ENCODE measurements at places on chromosomes 13 and 19. TPM values are rescaled to one million over a fixed set of nuclear protein-coding genes. Genes with fewer than 3 reads are reported as not detected.

DNA sequence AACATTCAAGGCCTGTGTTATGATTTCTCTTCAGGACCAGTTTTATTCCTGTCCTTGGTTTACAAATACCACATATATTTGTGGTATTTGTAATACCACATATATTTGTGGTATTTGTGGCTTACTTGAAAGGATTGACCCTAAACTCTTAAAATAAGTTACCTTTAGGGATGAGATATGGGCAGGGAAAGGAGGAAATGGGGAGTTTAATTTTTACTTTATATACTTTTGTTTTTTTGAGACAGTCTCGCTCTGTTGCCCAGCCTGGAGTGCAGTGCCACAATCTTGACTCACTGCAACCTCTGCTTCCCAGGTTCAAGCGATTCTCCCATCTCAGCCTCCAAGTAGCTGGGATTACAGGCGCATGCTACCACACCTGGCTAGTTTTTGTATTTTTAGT is 2.3 kb upstream of the TGDS start:
- DNase-seq: no peak

- no peak for DNase-seq
Observed at GRCh38 chr13:100363874-100364273, 224.7 kb downstream of the GGACT start.

DNA sequence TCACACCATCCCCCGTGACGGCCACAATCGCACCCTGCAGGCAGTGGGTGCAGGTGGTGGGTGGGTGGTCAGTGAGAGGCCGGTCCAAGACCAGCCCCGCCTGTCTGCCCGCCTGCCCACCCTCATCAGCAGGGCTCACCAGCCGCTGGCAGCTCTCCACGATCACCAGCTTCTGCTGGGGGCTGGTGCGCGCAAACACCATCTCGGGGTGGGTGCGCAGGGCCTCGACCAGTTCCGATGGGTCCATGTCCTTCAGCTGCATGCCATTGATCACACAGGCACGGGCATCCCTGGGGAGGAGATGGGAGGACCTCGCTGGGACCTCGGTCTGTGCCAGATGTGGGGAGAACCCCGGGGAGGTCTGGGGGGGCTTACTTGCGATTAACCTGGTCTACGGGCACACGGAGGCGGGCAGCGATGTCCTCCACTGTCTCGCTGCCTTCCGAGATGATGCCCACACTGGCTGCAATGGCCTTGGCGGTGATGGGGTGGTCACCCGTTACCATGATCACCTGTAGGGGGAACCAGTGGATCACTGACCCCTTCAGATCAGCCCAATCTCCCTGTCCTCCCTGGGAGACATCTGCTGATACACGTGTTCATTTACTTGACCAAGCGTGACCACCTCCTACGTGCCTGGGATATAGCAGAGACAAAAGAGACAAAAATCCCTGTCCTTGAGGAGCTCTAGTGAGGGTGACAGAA is 8.0 kb downstream of the ATP4A start:
- DNase-seq: no peak

GRCh38 chr13:46168341-46168740 is 13.6 kb downstream of the LCP1 start:
- no peak for DNase-seq

DNA sequence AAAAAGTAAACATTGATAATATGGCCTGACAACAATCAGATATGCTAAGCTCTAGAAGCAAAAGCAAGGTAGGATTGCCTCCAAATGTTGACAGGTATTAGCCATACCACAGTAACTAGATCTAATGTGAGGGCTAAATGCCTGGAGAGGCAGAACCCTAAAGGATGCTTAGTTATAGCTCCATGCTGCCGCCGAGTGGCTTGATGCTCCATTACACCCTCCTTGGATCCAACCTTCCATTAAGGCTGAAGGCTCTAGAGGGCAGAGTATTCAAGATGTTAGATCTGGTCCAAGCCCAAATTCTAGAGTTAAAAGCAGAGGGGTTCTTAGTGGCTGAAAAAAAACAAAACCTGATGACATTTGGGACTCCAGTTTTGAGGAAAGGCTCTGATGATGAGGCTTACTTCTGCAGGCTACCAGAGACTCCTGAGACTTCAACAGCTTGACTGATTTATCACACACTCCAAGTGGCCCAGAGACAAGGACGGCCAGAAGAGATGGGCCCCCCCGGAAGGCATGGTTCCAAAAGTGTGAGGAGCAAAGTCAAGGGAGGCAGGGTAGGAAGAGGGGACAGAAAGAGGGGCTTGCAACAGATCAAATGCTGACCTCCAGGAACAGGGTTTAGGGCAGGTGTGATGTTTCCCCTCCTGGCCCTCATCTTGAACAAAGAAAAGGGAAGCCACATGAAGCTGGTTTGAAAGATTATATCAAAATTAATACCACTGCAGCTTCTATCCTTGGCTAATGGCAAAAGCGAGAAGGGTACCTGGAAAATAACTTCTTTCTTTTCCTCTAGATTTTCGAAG is 21.9 kb upstream of the CPB2 start:
- DNase-seq: peak; percentile 54

GRCh38 chr13:50016444-50016843 is 1.2 kb downstream of the KCNRG start:
- DNase-seq: no peak

- DNase-seq: no peak
Observed at GRCh38 chr13:84870190-84870589, 929.0 kb downstream of the SLITRK6 start.

DNA sequence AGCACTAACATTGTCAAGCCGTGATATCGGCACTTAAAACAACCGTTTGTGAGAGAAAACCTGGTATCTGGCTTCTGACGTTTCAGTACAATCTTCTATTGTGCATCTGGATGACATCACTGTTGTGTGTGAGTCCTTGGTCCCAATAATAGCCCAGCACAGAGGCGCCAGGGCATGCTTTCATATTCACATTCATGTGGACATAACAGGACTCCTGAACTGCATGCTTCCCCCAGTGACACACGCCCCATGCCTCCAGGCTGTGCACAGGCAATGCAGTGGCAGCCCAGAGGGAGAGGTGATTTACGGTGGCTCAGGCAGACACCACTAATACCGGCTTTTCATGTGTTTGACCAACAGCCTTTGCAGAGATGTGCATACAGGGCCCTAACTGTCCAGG is 58.1 kb downstream of the MRPL57 start:
- no peak for DNase-seq

- no peak for DNase-seq
Observed at GRCh38 chr13:111900390-111901131, 166.4 kb upstream of the SOX1 start.

GRCh38 chr13:58598241-58598640 is 966.7 kb downstream of the PCDH17 start:
- DNase-seq: no peak

DNA sequence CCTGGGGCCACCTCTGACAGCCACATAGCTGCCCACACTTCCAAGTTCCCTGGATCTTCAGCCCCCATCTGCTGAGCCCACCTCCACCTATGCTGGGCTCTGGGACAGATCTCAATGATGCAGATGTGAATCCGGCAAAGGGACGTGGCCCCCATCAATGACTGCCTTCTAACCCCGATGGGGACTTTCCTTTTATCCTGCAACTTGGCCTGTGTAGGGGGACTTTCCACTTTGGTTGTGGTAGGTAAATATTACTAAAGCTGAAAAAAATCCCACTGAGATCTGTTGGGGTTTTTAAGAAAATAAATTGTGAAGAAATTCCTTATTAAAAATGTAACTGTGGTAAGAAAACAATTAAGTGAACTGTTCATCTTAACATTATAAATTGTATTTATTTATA is 20.8 kb upstream of the ASPDH start:
- no peak for DNase-seq

DNA sequence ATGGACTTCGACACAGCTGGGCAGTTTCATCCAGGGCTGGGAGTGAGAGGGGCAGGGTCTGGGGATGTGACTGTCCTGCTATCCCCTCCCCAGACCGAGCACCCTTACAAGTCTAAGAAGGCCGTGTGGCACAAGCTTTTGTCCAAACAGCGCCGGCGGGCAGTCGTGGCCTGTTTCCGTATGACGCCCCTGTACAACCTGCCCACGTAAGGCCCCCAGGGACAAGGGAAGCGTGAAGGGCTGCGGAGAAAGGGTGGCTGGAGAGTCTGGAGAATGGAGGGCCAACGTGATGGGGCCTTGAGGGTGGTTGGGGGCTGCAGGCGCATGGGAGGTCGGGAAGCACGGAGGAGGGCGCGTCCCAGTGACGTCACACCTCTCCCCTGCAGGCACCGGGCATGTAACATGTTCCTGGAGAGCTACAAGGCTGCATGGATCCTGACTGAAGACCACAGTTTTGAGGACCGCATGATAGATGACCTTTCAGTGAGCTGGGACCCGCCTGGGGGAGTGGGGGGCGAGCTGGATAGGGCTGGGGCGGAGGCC is 89.5 kb downstream of the MAP4K1 start:
- DNase-seq: no peak

DNA sequence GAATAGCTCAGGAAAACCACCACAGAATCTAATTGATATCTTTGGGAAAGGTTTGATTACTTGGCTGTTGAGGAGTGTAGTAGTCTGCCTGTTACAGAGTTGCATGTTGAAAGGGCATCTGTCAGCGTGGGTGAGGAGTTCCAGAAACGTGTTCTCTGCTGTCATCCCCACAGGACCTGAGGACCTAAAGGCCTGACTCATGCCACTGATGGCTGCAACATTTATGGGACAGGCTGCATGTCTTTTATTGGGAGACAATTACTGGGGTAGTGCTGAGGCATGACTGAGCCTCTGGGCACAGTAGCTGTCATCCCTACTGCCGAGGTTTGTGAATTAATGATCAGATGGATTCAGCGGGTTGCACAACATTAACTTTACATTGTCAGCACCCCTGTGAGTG is 525.9 kb downstream of the GPC6 start:
- no peak for DNase-seq

DNA sequence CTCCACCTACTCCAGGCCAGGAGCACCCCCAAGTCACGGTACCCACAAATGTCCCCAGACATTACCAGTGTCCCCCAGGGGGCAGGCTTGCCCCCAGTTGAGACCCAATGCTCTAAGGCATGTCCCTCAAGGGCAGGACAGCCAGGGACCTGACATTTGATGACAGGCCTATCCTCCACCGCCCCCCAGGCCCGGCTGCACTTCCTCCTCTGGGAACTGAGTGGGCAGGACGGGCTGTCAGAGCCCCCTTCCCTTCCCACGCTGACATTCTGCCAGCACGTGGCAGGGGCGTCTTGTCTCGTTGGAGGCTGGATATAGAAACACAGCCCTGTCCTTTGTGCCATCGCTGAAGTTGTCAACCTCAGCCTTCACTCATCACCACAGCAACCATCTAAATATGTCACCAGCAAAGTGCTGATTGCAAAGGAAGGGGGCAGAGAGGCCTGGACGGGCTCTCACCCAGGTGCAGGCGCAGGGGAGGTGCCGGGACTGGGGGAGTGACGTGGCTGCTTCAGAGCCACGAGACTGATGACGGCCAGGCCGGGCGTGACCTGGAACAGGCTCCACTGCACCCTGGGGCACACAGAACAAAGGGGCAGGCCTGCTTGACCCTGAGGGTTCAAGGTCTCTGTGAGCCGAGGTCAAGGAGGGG is 38.4 kb downstream of the GNG7 start:
- DNase-seq: no peak

GRCh38 chr13:52061587-52061986 is 37.1 kb downstream of the UTP14C start:
- no peak for DNase-seq

DNA sequence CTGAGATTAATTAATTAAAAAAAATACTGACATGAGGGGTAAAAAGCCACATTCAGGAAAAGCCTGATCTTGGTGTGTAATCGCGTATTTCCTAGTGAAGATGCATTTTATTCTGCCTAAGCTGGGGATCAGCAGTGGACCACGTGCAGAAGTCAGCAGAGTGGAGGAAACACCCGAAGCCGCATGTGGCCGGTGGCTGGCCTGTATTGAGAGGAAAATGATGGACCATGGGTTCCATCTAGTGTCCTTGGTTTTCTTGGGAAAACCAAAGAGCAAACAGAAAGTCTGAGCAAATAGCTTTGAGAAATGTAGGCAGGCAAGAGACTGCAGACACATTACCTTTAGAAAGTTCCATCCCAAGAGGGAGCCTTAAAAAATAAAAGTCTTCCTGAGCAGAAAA is 23.7 kb upstream of the SHISA2 start:
- no peak for DNase-seq

GRCh38 chr19:49151267-49152118 is 3.7 kb downstream of the HRC start:
- DNase-seq: peak; percentile 26

GRCh38 chr13:32002873-32003272 is 28.7 kb upstream of the FRY start:
- DNase-seq: no peak

- DNase-seq: peak; percentile 40
Observed at GRCh38 chr19:18340990-18341868, 831 bp downstream of the PGPEP1 start.

DNA sequence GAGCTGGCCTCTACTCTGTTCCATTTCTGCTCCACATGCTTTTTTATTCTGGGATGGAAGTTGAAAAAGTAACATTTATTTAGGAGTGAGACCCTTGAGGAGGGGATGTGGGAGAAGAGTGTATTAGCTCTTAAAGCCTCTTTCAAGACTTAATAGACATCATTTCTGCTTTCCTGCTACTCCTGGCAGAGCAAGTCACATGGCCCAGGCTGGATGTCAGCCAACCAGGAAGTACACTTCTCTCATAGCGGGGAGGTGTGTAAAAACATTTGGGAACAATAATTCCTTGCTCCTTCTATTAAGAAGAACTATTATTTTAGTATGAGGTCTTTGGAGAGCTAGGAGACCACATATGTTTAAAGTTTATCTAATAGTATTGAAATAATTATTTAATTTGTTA is 40.6 kb upstream of the FAM216B start:
- DNase-seq: no peak

DNA sequence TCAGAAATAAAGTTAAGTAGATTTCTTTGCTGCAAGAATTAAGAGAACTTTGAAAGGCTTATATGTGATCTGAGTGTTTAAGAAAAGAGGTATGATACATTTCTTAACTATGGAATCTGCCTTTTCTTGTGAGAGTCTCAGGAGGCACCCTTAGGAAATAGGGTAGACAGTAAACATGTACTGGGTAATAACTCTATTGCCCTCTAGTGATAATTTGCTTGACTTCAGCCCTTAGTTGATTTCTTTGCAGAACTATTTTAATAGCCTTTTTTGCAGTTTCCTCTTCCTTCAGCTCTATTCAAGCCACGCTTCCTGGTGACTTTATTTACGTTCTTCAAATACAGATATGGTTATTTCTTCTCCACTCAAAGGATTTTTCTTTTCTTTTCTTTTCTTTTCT is 37.0 kb upstream of the CCNA1 start:
- no peak for DNase-seq

GRCh38 chr19:30784850-30785457 is 412.8 kb downstream of the ZNF536 start:
- peak; percentile 29 for DNase-seq

Gene ZNF45
- total RNA-seq: 11.1 TPM

Gene LRRC25
- total RNA-seq: not detected

Gene SCEL
- not detected for total RNA-seq

Gene PSG1
- not detected for total RNA-seq

Gene PSG4
- not detected for total RNA-seq

Gene CBLC
- total RNA-seq: not detected

Gene RETN
- not detected for total RNA-seq

Gene PABPC3
- 0.39 TPM for total RNA-seq

Gene INTS6
- total RNA-seq: 54.9 TPM

Gene ADGRE3
- not detected for total RNA-seq

Gene KLK15
- not detected for total RNA-seq

Gene IGFL1
- total RNA-seq: not detected

All from activated T-helper 2 cell treated with anti-CD3 and anti-CD28 coated beads, Interferon-gamma antibody, Interleukin-2, Interleukin-4, amounts not matched to agents 10 μg/mL and 5 μg/mL and 100 μg/mL, durations not matched to agents 14 hours and 24 hours and 36 hours (primary cell).